Fibroblast of the aortic adventitia (primary cell): ENCODE measurements at places on chromosomes 13 and 19. TPM values are rescaled to one million over a fixed set of nuclear protein-coding genes. Genes with fewer than 3 reads are reported as not detected.

DNA sequence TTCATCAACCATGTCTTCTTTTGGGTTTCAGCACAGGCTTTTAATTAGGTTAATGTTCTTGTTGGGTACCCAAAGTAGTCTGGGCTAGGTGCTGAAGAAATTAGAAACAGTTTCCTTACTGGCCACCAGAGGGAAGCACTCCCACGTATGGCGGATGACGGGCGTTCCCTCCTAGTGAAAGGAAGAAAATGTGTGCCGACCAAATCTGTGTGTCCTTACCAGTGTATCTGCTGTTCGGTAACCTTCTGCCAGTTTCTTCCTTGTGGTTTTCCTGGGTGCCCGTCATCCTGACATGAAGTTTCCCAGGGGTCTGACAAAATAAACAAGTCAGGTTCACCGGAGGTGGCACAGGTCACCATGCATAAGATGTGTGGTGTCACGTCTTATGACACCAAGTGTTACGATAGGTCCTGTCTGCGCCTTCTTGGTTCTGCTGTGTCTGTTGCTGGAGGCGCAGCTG is 6.0 kb upstream of the WDR88 start:
- DNase-seq, result peak; percentile 76

- no peak for DNase-seq
Observed at GRCh38 chr19:18098891-18099622, 1.5 kb downstream of the MAST3 start.

DNA sequence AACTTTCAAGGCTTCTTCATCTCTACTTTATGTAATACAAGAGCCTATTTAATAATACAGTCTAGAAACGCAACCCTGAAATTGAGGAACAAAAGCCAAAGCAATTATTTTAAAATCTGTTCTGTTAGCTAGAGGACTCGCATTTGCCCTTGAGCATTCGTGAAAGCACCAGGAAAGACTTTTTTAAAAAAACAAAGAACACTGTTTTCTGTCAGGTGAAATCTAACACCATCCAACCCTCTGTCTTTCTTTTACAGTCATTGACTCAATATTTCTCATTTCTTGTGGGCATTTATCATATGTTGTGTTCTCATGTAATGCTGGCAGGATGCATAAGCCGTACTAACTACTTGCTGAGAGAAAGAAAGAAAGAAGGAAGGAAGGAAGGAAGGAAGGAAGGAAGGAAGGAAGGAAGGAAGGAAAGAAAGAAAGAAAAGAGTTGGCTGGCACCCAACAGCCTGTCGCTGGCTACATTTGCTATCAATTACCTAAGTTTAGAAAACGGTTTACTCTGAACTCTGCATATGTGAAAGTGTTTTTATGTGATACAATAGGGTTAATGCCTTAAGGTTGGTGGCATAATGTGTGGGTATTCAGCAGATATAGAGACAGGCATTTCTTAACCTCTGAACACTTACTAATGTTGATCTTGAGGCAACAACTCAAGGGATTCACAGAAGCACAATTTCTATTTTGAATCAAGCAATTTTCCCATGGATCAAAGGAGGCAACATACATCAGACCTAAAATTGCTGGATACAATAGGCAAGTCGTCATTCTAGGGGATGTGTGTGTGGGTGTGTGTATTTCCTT is 445.4 kb downstream of the DCT start:
- DNase-seq, result no peak

DNA sequence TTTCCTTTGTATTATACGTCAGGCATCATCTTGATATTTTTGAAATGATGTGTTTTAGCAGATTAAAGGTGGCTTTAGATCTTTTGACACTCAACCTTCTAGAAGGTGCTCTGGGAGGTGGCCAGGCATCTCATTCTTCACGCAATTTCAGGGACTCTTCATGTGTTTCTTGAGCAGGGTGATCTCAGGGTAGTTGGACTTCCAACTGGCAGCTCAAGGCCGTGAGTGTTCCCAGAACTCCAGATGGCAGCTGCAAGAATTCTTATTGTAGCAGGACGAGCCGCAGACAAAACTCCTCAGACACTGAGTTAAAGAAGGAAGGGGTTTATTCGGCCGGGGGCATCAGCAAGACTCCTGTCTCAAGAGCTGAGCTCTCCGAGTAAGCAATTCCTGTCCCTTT is 82.5 kb upstream of the UBAC2 start:
- no peak for DNase-seq

PEX11G gene
- 1.6 and 5.4 TPM in 2 replicates for total RNA-seq

DNA sequence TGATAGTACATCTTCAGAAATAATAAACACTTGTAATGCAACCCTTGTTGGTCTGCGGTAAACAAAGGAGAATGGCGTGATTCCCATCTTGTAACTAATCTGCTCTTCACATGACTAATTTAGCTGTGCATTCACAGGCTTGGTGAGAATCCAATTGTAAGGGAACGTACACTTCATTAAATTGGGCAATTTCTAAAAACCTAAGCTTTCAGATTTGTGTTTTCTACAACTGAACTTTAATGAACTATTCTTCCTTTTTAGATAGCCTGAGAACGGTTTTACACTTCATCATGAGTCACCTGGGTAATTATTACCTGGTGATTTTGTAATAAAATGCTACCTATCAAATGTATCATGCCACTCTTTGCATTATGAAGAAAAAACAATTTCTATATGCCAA is 306.9 kb downstream of the KLF5 start:
- DNase-seq, result no peak

GRCh38 chr13:71663431-71663830 is 203.6 kb downstream of the DACH1 start:
- DNase-seq, result no peak

CASP14 gene
- not detected in 2 replicates for total RNA-seq

DNA sequence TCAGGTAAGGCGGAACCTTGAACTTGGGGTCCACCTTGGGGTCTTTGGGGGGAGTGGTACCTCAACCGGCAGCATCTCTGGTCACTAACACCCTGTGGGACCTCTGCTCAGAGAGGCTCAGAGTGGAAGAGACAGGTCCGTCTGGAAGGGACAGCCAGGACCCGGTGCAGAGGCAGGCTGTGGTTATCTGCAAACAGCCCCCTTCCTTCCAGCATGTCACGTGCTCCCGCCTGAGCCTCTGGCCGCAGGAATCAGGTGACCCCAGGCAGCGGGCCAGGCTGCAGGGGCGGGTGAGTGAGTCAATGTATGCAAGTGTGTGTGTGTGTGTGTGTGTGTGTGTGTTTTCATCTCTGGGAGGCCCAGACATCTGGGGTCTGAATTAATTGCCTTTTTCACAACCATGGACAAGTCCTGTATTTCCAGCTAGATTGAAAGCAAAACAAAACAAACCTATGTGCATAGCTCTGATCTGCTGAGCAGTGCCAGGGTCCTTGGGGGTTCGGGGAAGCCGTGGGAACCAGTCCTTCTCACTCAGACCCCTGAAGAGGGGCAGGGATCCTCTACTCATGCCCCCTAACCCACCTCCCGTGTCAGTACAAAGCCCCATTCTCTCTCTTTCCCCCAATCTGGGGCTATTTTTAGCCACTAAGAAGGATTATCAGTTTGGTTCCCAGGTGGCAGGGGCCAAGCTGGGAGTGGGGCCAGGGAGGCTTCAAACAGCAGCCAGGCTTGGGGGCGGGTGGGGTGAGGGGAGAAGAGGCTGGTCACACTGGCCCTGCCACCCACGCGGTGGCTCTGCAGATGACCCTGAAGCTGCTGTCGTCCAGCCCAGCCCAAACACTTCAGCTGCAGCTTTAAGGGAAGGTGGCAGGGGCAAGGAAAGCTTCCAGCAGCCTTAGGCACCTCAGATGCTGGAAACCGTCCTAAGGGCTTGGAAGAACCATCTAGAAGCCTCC is 31.4 kb downstream of the CERS4 start:
- peak; percentile 93 for DNase-seq

- peak; percentile 13 for DNase-seq
Observed at GRCh38 chr13:110387451-110388107, 80.5 kb downstream of the COL4A2 start.

DNA sequence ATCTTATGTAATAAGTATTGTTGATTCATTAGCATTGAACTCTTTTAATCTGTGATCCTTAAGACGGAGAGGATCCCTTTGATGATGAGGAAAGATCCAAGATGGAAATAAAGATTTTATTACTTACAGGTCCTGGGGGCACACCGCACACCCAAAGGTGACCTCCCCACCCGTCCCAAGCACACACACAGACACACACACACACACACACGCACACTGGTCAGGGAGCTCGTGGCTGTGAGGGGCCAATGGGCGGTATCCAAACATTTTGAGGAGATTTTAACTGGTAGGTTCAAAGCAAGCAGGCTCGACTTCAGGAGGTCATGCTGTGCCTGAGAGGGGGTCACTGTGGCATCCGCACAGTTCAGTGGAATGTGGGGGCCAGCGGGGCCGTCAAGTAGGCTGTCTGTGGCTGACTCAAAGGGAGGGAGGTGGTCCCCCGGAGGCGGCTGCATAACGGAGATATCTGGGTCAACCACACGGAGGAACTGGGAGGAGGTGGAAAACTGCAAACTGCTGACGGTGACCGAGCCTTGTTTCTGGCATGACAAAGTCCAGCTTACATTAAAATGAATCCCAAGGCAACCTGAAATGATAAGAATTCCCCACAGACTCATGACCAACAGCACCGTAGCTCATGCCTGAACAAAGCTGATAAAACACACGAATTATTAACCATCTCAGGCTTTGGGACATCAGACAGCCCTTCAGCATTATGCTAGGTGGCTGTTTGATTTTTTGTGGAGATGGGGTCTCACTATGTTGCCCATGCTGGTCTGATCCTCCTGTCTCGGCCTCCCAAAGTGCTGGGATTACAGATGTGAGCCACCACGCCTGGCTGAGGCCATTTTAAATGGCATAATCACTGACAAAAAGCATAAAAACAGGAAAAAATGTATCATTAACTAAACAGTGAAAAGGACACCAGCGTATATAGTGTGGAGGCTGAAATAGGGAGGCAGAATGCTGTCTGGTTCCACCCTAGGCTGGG is 20.9 kb upstream of the SIGLEC11 start:
- no peak for DNase-seq

GRCh38 chr19:8640402-8641004 is 10.1 kb downstream of the NFILZ start:
- DNase-seq, result no peak

CGB2 gene
- total RNA-seq, result not detected in 2 replicates

DNMT1 gene
- 72.9 and 116 TPM in 2 replicates for total RNA-seq

KBTBD7 gene
- total RNA-seq, result 4.9 and 7.8 TPM in 2 replicates

SMAD9 gene
- total RNA-seq, result 8.2 and 17.6 TPM in 2 replicates

DNA sequence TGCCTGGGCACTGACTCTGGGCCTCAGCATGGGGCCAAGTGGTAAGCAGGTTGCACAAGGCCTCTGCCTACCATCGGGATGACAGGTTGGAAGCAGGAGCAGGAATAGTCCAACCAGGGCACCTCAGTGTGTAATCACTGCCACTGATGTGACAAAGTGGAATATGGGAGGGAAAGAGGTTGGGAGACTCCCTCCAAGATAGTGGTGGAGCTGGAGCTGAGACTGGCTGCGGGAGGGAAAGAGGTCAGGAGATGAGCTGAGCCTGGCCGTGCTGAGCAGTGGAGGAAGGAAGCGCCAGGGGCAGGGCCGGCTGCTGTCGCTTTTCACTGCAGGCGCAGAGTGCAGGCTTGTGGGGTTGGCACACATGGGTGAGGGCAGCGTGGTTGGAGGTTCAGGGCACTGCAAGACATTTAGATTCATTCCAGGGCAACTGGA is 6.8 kb downstream of the UPF3A start:
- DNase-seq, result no peak

DNA sequence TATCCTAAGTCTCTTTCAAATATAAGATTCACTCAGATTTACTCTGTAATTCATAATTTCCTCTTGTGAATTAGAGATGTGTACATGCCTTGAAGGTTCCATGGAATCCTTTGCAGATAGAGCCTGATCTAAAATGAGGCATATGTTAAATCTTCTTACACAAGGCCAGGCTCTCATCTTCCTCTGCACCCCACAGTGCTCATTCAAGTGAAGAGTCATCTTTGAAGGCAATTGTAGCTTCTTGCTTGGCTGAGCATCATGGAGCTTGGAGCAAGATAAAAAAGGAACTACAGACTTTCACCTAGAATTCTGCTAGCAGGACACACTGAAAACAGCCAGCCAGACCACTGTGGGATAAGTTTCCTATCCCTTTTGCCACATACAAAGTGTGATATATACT is 566.4 kb downstream of the PCDH9 start:
- DNase-seq, result no peak

DNA sequence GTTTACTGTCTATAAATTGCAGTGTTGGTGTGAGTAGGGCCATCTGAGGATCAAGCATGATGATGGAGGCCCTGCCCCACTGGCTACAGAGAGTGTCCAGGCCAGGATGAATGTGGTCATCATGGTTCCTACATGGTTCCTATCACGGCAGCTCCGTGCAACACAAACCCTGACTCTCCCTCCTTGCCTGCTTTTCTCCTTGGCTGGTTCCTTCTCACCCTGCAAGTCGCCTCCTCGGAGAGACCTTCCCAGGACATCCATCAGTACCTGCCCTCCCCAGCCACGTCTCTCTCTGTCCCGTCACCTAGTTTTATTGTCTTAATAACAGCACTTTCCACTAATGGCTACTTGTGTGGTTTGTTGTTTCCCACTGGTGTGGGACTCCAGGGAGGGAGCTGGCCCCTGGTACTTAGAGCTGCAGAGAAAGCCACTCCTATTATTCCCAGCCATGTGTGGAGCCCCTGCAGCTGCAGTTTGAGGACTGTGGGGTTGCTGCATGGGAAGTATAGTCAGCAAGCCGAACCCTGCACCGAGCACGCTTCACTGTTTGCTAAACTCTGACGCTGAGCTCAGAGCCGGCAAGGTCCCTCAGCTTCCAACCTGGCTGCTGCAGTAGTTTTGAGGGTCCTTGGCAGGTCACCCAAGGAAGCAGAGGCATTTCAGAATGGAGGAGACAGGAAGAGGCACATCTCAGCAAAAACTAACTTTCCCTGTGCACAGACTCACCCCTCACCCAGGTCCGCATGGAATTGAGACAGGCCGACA is 146.4 kb upstream of the VSTM2B start:
- DNase-seq, result no peak

- DNase-seq, result no peak
Observed at GRCh38 chr19:4908781-4909155, 533 bp upstream of the UHRF1 start.

GJB2 gene
- total RNA-seq, result 0.18 TPM in 1 of 2 replicates, not detected in the other

- no peak for DNase-seq
Observed at GRCh38 chr13:111468037-111468959, 147.9 kb downstream of the TEX29 start.

POU4F1 gene
- not detected in 2 replicates for total RNA-seq

DNA sequence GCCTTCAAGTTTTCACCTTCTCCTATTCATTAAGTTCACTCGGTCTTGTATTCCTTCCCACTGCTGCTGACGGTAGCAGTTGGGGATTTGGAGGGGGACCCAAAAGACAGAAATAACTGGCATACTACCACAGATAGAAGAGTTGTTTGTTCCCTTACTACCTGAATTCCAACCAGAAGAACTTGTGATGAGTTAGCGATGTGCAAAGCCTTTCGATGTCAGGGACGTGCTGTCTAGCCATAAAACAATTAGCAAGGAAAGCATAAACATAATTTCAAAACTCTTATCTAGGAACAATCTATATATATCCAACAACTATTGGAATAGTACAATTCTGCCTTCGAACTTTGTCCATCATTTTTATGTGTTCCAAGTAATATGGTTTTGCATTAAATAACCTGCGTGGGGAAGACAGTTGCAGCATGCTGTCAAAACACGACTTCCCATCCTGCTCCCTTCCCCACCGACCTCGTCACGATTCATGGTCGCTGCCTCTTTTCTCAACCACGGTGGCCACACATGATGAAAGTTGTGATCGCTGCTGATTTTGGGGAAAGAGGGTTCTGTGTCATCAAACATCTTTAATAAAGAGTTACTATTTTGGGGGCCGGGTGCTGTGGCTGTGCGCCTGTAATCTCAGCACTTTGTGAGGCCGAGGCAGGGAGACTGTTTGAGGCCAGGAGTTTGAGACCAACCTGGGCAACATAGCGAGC is 3.8 kb upstream of the SLC7A9 start:
- DNase-seq, result no peak
